GM19239 (cell line): ENCODE measurements at places on chromosomes 4 and X.

- no peak for DNase-seq
Observed at GRCh38 chr4:38132843-38133662, 172.9 kb downstream of the PTTG2 start.

DNA sequence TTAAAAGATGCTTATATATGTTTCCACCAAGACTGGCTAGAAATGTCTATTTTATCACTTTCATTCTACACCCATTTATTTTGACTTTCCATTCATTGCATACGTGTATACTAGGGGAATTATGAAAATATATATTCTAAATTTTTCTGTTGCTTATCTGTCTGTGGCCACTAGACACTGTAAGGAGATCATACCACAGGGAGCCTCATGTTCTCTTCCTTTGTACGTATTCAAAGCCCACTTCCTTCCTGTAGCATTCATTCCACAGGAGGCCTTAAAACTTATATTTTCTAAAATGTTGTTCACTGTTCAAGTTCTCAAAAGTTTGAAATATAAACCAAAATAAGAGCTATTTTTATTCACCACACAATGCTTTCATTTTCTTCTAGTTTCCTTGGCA, 1848.9 kb upstream of the TENM3 start:
- DNase-seq = no peak

GRCh38 chr4:26141911-26142638, 178.7 kb upstream of the RBPJ start:
- no peak for DNase-seq

DNA sequence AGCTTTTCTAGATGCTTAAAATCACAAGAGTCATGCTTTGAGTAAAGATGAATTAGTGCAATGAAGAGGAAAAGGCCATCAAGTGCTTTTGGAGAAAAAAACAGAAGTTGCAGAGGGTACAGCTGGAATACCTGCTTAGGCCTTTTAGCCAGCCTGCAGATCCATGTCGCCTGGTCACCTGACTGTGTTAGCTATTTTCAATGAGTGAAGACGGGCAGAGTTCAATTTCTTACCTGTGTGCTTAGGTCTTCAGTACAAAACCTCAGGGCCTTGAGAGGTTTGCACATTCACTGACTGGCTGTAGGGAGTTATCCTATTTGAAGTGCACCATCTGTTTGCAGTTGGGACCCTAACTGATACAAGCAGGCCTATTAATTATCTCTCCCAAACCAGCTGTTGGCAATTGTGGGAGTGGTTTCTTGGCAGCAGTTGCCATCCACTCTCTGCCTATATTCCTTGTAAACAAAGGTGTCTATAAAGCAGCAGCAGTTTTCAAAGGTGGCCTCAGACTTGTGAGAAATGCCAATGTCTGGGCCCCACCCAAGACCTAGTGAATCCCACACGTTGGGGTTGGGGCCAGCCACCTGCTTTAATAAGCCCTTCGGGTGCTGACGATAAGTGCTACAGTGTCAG, 16.3 kb upstream of the FAT1 start:
- DNase-seq = no peak

- DNase-seq = no peak
Observed at GRCh38 chr4:168569931-168570276, 73.1 kb downstream of the PALLD start.
